Tibial nerve (tissue), 4 donors: ENCODE measurements at places on chromosomes 2 and 18.

- H3K27ac ChIP-seq = no peak overlapping the region
- no peaks in the 10 kb centered on the region for H3K4me1 ChIP-seq
- H3K4me3 ChIP-seq = no peak overlapping the region
- DNase-seq = no peak
- no peaks in the 10 kb centered on the region for H3K27me3 ChIP-seq
Measured at GRCh38 chr2:1661891-1662605, 82.3 kb downstream of the PXDN start.

- H3K4me1 ChIP-seq = no peaks in the 10 kb centered on the region
- no peak overlapping the region for H3K4me3 ChIP-seq
- H3K36me3 ChIP-seq = no peaks in the 10 kb centered on the region
- DNase-seq = no peak
- no peak overlapping the region for H3K27ac ChIP-seq
Measured at GRCh38 chr2:195494451-195494850, 162.6 kb upstream of the SLC39A10 start.

DNA sequence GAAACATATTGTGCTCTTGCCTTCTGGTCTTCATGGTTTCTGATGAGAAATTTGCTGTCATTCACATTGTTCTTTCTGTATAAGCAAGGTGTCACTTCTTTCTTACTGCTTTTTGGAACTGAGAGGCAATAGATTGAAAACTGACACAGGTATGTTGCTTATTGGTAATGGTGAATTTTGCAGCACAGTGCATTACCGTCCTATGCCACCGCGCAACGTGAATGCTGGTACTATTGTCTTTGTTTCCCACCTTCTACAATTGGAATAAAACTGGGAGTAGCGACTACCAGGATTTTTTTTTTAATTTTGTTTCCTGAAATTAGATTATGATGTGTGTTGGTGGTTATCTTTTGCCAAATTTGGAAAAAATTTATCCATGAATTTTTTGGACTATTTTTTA, 11.4 kb downstream of the XIRP2 start:
- no peaks in the 10 kb centered on the region for H3K4me1 ChIP-seq
- H3K27me3 ChIP-seq = no peaks in the 10 kb centered on the region
- DNase-seq = no peak
- H3K4me3 ChIP-seq = no peak overlapping the region
- H3K36me3 ChIP-seq = no peaks in the 10 kb centered on the region

GRCh38 chr2:198930170-198930569, 527.6 kb downstream of the SATB2 start:
- no peaks in the 10 kb centered on the region for H3K36me3 ChIP-seq
- no peak overlapping the region for H3K4me3 ChIP-seq
- no peaks in the 10 kb centered on the region for H3K27me3 ChIP-seq
- H3K4me1 ChIP-seq = no peaks in the 10 kb centered on the region
- DNase-seq = no peak

GRCh38 chr2:63665846-63666475, 77.2 kb downstream of the MDH1 start:
- H3K4me1 ChIP-seq = no peaks in the 10 kb centered on the region
- no peak for DNase-seq
- H3K36me3 ChIP-seq = no peaks in the 10 kb centered on the region
- no peak overlapping the region for H3K27ac ChIP-seq

- no peak overlapping the region for H3K4me3 ChIP-seq
- no peak for DNase-seq
- no peak overlapping the region for H3K27ac ChIP-seq
- no peaks in the 10 kb centered on the region for H3K4me1 ChIP-seq
Measured at GRCh38 chr2:118040891-118041290, 27.0 kb upstream of the CCDC93 start.

GRCh38 chr2:205932861-205933260, 153.1 kb downstream of the INO80D start:
- no peak overlapping the region for H3K27ac ChIP-seq
- no peaks in the 10 kb centered on the region for H3K4me1 ChIP-seq

DNA sequence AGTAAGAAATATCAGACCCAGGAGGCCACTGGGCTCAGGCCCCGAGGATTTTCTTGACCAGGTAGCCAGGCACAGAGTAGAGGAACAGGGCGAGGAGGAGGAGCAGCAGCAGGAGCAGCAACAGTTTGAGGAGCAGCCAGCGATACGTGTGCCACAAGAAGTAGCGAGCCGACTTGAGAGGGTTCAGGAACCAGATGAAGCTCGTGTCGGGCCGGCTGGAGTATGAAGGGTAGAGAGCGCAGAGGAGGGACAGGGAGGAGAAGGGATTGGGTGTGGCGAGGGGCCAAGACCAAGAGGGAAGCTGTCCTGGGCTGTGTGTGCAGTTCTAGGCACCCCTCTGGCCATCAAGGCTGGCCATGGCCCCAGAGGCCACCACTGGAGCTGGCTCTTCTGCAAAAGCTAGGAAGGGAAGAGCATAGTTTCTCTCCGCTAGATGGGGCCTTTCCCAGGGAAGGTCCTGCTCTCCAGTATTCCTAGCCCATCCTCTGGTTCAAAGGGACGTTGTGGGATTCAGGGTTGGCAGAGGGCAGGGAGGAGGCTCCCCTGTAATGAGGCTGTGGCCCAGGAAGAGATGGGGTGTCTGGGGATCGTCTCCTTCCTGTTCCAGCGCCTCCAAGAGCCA, 17.8 kb downstream of the OTOF start:
- no peaks in the 10 kb centered on the region for H3K36me3 ChIP-seq
- no peak overlapping the region for H3K27ac ChIP-seq
- no peak overlapping the region for H3K4me3 ChIP-seq
- no peaks in the 10 kb centered on the region for H3K27me3 ChIP-seq
- peaks cover 36% of the 10 kb centered on the region for H3K4me1 ChIP-seq
- no peak for DNase-seq

GRCh38 chr2:207286106-207286505, 120.4 kb upstream of the KLF7 start:
- H3K36me3 ChIP-seq = no peaks in the 10 kb centered on the region
- DNase-seq = no peak
- no peaks in the 10 kb centered on the region for H3K27me3 ChIP-seq
- no peak overlapping the region for H3K27ac ChIP-seq
- no peaks in the 10 kb centered on the region for H3K4me1 ChIP-seq

DNA sequence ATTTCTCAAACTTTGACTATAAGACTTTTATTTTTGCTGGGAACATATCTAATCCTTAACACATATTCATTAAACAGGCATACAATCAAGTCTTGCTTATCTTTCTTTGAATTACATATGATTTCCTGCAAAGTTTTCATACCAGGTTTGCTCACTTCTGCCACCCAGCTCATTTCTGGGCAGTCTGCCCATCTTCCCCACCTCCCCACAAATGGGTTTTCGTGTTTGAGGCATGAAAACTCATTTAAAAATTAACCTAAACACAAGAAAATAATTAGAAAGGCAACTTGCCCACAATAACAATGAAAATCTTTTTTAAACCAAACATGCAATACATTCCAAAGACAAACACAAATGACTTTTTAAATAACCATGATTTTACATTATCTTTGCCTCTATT, 3.4 kb downstream of the CHST9 start:
- no peaks in the 10 kb centered on the region for H3K36me3 ChIP-seq
- DNase-seq = no peak
- H3K27me3 ChIP-seq = peaks cover 28% of the 10 kb centered on the region
- no peaks in the 10 kb centered on the region for H3K4me1 ChIP-seq
- H3K4me3 ChIP-seq = no peak overlapping the region

DNA sequence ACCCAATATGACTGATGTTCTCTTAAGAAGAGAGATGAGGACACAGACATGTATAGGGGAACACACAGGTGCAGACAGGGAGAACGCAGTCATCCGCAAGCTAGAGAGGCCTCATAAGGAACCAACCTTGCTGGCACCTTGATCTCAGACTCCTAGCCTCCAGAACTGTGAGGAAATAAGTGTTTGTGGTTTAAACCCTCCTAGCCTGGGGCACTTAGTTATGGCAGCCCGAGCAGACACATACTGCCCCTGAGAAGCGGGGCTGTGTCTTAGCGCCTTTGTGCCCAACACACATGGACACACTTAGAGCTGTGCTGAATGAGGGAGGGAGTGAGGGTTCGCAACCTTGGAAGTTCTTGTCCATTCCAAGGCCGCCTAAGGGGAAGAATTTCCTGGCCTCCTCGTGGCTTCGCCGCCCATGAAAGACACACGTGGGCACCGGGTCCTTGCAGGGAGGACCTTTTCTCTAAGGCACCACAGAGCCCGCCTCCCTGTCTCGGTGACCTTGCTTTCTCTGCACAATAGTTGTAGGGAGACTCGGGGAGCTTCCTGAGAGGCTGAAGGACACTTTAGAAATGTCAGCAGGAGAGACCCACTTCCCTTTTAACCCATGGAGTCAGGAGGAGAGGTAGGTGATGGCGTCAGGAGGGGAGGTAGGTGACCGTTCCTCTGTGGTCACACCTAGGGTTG, 224.5 kb upstream of the HDAC4 start:
- no peaks in the 10 kb centered on the region for H3K27me3 ChIP-seq
- H3K4me1 ChIP-seq = no peaks in the 10 kb centered on the region
- H3K4me3 ChIP-seq = no peak overlapping the region

GRCh38 chr18:76547296-76547695, 52.3 kb upstream of the ZNF516 start:
- no peaks in the 10 kb centered on the region for H3K36me3 ChIP-seq
- no peaks in the 10 kb centered on the region for H3K27me3 ChIP-seq
- no peak overlapping the region for H3K4me3 ChIP-seq
- H3K27ac ChIP-seq = no peak overlapping the region

GRCh38 chr2:176174824-176175708, 13.4 kb upstream of the HOXD1 start:
- no peak overlapping the region for H3K4me3 ChIP-seq
- H3K27me3 ChIP-seq = peaks cover 3% of the 10 kb centered on the region
- H3K36me3 ChIP-seq = no peaks in the 10 kb centered on the region
- no peaks in the 10 kb centered on the region for H3K4me1 ChIP-seq
- peak overlapping the region; percentile 17 for H3K27ac ChIP-seq
- no peak for DNase-seq

DNA sequence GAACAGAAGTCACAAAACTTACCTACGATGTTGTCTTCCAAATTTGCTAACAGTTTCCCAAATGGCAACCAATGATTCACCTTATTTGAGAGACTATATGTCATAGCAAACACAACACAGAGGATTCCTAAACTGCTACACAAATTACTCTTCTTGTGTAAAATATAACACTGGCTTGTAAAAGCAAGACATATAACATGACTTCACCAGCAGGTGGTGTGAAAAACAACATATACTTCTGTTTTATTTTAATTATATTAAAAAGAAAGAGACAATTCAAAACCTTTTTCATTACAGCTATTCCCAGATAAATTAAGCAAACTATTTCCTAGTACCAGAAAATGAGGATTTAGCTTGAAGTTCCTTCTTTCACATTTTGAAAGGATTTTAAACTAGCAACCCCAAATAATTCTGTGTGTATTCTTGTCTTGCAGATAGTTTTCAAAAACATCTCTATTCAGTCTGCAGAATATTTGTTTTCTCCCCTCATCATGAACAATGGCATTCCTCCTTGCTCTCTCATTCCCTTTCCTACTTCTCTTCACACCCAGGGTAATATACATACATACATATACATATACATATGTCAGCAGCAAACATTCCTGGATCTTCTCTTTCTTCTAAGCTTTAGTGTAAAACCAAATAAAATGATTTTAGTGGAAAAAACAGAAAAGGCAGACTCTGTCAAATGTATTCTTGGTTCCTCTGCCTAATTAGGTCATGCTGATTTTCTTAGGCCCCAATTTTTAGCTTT, 62.1 kb downstream of the SCN3A start:
- no peaks in the 10 kb centered on the region for H3K36me3 ChIP-seq
- no peaks in the 10 kb centered on the region for H3K4me1 ChIP-seq
- no peak overlapping the region for H3K4me3 ChIP-seq
- DNase-seq = no peak
- no peaks in the 10 kb centered on the region for H3K27me3 ChIP-seq

DNA sequence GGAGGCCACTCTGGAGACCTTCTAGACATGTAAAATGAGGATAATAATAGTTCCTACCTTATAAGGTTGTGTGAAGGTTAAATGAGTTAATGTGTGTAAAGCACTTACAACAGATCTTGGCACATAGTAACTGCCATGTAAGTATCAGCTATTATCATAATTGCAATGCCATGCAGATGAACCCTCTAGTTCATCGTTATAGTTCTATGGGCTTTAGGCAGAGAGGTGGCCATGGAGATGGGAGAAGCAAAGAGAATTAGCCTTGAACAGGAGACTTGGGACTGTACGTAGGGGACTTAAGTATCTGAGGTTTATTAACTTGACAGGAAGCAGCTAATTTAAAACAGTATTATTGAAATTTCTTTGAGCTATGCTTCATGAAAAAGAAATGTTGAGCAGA, 151.8 kb downstream of the PIK3C3 start:
- H3K4me1 ChIP-seq = no peaks in the 10 kb centered on the region
- no peak overlapping the region for H3K27ac ChIP-seq
- no peak overlapping the region for H3K4me3 ChIP-seq
- no peaks in the 10 kb centered on the region for H3K36me3 ChIP-seq
- no peak for DNase-seq

DNA sequence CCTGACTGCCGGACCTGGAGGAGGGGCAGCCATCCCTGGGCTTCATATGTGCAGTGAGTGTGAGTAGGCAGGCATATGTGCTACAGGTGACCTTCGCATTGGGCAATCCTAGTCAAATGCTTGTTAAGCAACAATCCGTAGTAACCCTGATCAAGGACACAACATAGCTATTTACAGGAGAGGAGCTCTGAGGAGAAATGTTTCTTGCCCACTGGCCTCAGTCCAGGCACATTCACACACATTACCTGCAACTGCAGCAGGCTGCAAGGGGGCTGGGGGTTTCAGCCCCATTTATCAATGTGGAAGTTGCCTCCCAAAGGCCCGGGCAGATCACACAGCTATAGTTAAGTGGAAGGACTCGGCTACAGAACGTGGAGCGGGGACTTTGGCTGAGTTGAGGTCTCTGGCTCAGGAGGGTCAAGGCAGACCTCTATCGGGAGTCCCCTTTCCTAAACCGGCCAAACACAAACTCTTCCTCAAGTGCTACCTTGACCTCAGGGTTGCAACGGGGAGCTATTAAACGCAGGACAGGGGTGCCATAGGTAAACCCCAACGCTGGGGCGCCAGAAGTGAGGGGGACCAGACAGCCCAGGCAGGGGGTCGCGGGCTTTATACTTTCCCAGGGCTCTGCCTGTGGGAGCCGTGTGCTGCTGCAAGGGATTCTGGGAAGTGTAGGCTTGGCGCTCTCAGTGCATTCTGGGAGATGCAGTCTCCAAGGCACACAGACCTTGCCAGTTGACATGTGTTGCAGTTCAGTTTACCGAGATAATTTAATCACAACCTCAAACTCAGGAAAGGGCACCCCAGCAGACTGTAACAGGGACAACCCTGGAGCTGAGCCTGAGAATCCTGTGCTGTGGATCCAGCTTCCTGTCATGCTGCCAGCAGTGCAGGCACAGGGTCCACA, 9.4 kb downstream of the KHK start:
- H3K27me3 ChIP-seq = no peaks in the 10 kb centered on the region
- H3K4me3 ChIP-seq = peak overlapping the region; percentile 28
- no peak for DNase-seq
- no peaks in the 10 kb centered on the region for H3K4me1 ChIP-seq
- H3K27ac ChIP-seq = no peak overlapping the region

- H3K4me3 ChIP-seq = no peak overlapping the region
- no peak for DNase-seq
- H3K27me3 ChIP-seq = no peaks in the 10 kb centered on the region
- peaks cover 17% of the 10 kb centered on the region for H3K36me3 ChIP-seq
- H3K4me1 ChIP-seq = peaks cover 25% of the 10 kb centered on the region
Measured at GRCh38 chr2:237351046-237351445, 62.9 kb downstream of the COL6A3 start.
